A549 treated with AZD2906 at 1 μM for 4 hours (cell line): ENCODE measurements at places on chromosomes 7 and 10. TPM values are rescaled to one million over a fixed set of nuclear protein-coding genes. Genes with fewer than 3 reads are reported as not detected.

Gene HABP2
- total RNA-seq: 0.08 to 0.19 TPM (median 0.10 TPM) in 5 replicates

Gene MYL10
- total RNA-seq: not detected in 5 replicates

Gene SH2D4B
- total RNA-seq: 0.02 to 0.06 TPM (median 0.03 TPM) in 4 of 5 replicates, not detected in the other

Gene C7orf33
- total RNA-seq: not detected in 5 replicates

Gene COPG2
- 12.2 to 16.5 TPM (median 12.8 TPM) in 5 replicates for total RNA-seq

Gene CALML3
- total RNA-seq: not detected in 5 replicates

Gene SSC4D
- 0.73 to 1.4 TPM (median 1.3 TPM) in 5 replicates for total RNA-seq

Gene CTAGE4
- 0.06 TPM in 1 of 5 replicates, not detected in the others for total RNA-seq

Gene ALKBH4
- total RNA-seq: 9.9 to 12.6 TPM (median 11.6 TPM) in 5 replicates

Gene HOXA4
- total RNA-seq: 1.6 to 1.9 TPM (median 1.8 TPM) in 5 replicates

Gene CNPY1
- total RNA-seq: not detected in 5 replicates

Gene HOXA3
- 3.7 to 5.6 TPM (median 4.7 TPM) in 5 replicates for total RNA-seq

Gene RPP30
- 47.8 to 52.2 TPM (median 49.8 TPM) in 5 replicates for total RNA-seq

Gene ABCA13
- total RNA-seq: 0.03 to 0.07 TPM (median 0.06 TPM) in 5 replicates

Gene CFAP43
- total RNA-seq: 0.15 to 0.24 TPM (median 0.19 TPM) in 5 replicates

Gene AKR1C4
- 0.13 to 0.49 TPM (median 0.36 TPM) in 5 replicates for total RNA-seq

Gene OPN1SW
- total RNA-seq: not detected in 5 replicates

Gene CHCHD2
- total RNA-seq: 557 to 755 TPM (median 675 TPM) in 5 replicates

Gene ENTPD1
- 0.02 to 0.09 TPM (median 0.07 TPM) in 3 of 5 replicates, not detected in the others for total RNA-seq

Gene MRC1
- 0.01 to 0.02 TPM (median 0.02 TPM) in 4 of 5 replicates, not detected in the other for total RNA-seq

Gene LRRTM3
- not detected in 5 replicates for total RNA-seq

Gene HKDC1
- 8.0 to 11.7 TPM (median 9.0 TPM) in 5 replicates for total RNA-seq

Gene IFIT1B
- total RNA-seq: not detected in 5 replicates

Gene SLIT1
- total RNA-seq: 0.02 to 0.10 TPM (median 0.07 TPM) in 5 replicates

Gene SKIDA1
- 0.76 to 1.1 TPM (median 0.96 TPM) in 5 replicates for total RNA-seq

Gene ZNF511
- 60.4 to 72.4 TPM (median 65.9 TPM) in 5 replicates for total RNA-seq

Gene GNA12
- total RNA-seq: 39.7 to 43.3 TPM (median 40.8 TPM) in 5 replicates

Gene CDHR3
- 3.7 to 4.6 TPM (median 4.1 TPM) in 5 replicates for total RNA-seq

Gene MNX1
- total RNA-seq: 3.2 to 4.8 TPM (median 4.8 TPM) in 5 replicates

Gene TAS2R41
- not detected in 5 replicates for total RNA-seq

Gene CREB5
- total RNA-seq: 2.9 to 5.0 TPM (median 4.1 TPM) in 5 replicates

Gene WDR86
- 0.13 to 0.26 TPM (median 0.20 TPM) in 5 replicates for total RNA-seq

Gene PTN
- not detected in 5 replicates for total RNA-seq

Gene THAP5
- total RNA-seq: 10.6 to 18.7 TPM (median 13.4 TPM) in 5 replicates

Gene UNCX
- total RNA-seq: 0.05 to 0.06 TPM in 2 of 5 replicates, not detected in the others

Gene OR6B1
- total RNA-seq: not detected in 5 replicates

Gene TLL2
- 0.06 to 0.12 TPM (median 0.07 TPM) in 5 replicates for total RNA-seq

Gene EIF3A
- 113 to 166 TPM (median 126 TPM) in 5 replicates for total RNA-seq

Gene CYP2W1
- total RNA-seq: not detected in 5 replicates

Gene PRKG1
- 0.01 to 0.02 TPM (median 0.01 TPM) in 3 of 5 replicates, not detected in the others for total RNA-seq

Gene C7orf57
- total RNA-seq: 0.29 to 0.35 TPM (median 0.33 TPM) in 5 replicates

Gene PTPRN2
- total RNA-seq: 0.69 to 1.0 TPM (median 0.77 TPM) in 5 replicates

Gene C7orf25
- total RNA-seq: 1.3 to 3.3 TPM (median 2.0 TPM) in 5 replicates

Gene ANKRD30A
- 0.49 to 0.92 TPM (median 0.66 TPM) in 5 replicates for total RNA-seq

Gene RASA4B
- total RNA-seq: 1.2 to 2.1 TPM (median 1.5 TPM) in 5 replicates

Gene ZNF33B
- 4.1 to 5.6 TPM (median 5.3 TPM) in 5 replicates for total RNA-seq

Gene MTG1
- 43.3 to 54.1 TPM (median 51.3 TPM) in 5 replicates for total RNA-seq

Gene UCN3
- not detected in 5 replicates for total RNA-seq

Gene RBM20
- total RNA-seq: 3.3 to 4.3 TPM (median 3.8 TPM) in 5 replicates

Gene ZNF488
- total RNA-seq: 11.1 to 13.4 TPM (median 12.6 TPM) in 5 replicates
